G401 (cell line): ENCODE measurements at places on chromosomes 5 and 9. TPM values are rescaled to one million over a fixed set of nuclear protein-coding genes. Genes with fewer than 3 reads are reported as not detected.

The HAND1 gene
- 1.4 and 2.7 TPM in 2 replicates for total RNA-seq

The CCDC152 gene
- total RNA-seq: not detected in 2 replicates

The CD14 gene
- not detected in 2 replicates for total RNA-seq

The SURF4 gene
- 333 and 361 TPM in 2 replicates for total RNA-seq

The SHROOM1 gene
- total RNA-seq: 3.1 and 5.9 TPM in 2 replicates
